Right ventricle myocardium superior (tissue), 1 donor: ENCODE measurements at places on chromosomes 7 and 10. TPM values are rescaled to one million over a fixed set of nuclear protein-coding genes. Genes with fewer than 3 reads are reported as not detected.

DNA sequence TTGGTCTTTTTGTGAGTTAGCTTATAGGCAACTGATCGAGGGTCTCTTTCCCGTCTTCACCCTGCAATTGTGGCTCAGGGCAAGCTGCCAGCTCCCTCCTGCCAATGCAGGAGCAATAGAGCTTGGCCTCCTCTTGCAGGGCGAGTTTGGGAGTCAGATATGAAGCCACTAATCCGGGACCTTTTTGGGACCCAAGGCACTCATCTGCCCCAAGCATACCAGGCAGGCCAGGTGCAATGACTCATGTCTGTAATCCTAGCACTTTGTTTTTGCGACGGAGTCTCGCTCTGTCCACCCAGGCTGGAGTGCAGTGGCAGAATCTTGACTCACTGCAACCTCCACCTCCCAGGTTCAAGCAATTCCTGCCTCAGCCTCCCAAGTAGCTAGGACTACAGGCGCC, 21.1 kb downstream of the LIMK1 start:
- no peak for DNase-seq

DNA sequence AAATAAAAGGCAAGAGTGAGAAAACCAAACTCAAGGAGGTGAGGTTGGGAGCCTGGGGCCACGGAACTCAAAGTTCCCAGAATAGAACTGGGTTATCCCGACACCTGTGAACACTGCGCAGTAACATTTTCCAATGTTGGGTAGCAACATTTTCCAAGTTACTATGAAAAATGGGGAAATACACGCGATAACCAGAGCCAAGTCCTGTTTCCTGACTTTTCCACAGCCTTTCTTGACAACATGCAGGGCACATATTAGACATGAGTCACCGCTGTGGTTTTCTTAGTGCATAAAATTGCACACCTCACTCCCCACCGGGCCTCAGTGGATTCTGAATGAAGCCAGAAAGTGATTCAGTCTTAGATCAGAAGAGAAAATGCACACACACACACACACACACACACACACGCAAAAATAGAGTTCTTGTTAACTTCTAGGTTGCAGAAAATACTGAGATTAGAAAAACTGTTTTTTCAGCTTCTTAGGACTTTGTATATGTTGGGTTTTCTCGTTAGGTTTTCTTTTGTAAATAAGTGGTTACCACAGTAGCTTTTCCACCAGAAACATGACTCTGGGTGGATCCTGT, 70.0 kb downstream of the CAMK1D start:
- DNase-seq: no peak

DNA sequence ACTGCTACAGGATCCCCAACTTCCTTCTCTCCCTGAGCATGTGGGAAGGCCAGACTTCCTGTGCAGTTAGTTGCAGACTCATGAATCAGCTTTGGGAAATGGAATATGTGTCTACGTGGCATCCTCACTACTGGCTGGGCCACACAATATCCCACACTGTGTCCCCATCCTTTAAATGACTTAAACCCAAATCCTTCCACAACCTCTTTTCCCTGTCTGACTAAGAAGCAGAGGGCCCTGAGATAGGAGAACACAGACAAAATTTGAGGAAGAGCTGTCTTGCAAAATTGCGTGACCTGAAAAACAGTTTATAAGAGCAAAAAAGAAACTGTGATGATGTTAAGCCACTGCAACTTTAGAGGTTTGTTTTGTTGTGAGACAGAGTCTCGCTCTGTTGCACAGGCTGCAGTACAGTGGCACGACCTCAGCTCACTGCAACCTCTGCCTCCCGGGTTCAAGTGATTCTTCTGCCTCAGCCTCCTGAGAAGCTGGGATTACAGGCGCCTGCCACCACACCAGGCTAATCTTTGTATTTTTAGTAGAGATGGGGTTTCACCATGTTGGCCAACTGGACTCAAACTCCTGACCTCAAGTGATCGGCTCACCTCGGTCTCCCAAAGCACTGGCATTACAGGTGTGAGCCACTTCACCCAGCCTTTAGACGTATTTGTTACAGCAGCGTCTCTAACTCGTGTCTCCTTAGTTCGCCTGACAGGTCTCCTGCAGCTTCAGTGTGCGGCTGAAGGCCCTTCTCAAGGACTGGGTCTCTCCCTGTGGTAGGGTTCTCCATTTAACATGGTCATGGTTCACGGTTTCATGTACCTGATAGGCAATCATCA, 46.9 kb upstream of the SFMBT2 start:
- DNase-seq: no peak

SYT15B gene
- 0.89 TPM for total RNA-seq

C10orf53 gene
- not detected for total RNA-seq

GNAT3 gene
- total RNA-seq: not detected
